ENCODE measurements at places on chromosomes 13 and 19.

- DNase-seq: no peak
Observed at GRCh38 chr13:44050450-44051063, 170.9 kb downstream of the LACC1 start.

DNA sequence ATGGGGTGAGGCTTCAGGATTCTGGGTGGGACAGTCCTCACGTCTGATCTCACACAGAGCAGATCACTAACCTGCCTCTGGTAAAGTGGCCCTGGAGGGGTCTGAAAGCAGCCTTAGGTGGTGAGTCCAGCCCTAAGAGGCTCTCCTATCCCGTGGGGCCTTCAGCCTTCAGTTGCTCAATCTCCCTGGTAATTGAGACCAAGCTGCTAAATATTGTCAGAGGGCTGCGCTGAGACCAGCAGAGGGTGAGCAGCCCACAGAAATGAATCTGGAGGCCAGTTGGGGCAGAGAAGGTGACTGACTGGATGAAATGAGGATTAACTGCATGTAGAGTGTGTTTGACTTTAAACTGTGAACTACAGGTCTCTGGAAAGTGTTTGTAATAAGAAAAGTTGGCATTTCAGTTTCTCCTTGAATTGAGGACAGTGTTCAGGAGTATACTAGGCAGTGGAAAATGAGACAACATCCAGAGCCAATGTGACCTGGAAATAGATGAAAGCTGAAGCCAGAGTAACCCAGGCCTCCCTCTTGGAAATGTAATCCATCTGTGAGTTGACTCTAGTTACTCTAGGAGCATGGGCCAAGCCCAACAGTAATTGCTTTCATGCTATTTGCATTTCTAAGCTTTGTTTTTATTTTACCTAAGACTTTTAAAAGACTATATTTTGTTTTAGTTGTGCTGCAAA is 14.3 kb upstream of the HSPH1 start:
- no peak for DNase-seq

- DNase-seq: no peak
Observed at GRCh38 chr13:68304286-68304893, 1074.3 kb upstream of the PCDH9 start.

DNA sequence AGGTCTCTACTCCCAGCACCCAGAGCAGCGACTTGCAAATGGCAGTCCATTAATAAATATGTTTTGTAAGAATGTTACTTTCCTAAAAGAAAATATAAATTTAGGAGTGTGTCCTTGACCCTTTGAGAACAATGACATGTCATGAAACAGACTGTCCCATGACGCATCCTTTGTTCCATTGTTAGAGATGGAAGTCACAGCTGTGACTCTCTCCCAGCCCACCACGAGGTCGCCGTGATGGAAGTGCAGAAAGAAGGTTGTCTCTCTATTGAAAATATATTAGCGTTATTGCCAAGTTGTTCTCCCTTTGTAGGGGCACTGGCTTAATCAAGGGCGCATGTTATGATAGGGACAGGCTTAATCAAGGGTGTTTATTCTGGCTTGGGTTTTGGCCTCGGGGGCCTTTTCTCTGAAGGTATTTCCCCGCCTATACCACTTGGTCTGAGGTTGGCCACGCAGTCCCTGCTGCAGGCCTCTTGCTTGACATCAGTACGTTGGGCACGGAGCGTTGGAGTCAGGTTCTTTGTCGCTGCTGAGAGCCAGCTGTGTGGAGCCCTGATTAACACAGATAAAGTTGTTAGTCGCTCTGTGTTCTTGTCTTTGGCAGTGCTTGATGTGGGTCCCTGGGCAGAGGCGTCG is 126.7 kb upstream of the ZNF536 start:
- DNase-seq: no peak

Measured in HuH-7.5 (cell line).